HuH-7 (cell line): ENCODE measurements at places on chromosomes 6 and 20.

DNA sequence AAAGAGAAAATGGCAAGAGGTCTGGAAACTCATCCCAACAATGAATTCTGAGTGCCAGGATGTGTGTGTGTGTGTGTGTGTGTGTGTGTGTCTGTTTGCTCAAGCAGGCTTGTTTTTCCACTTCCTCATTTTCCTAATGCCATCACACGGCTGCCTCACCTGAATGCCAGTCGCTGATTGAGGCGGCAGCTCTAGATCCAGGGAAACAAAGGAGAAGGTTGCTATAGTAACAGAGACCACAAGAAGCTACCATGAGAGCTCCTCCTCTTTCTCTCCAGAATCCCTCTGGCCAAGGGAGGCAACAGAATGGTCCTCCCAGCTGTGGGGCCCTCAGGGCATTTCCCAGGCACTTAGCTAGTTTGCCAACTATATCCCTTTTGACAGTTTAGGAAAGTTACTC is 241.1 kb upstream of the TSHZ2 start:
- DNase-seq: no peak

DNA sequence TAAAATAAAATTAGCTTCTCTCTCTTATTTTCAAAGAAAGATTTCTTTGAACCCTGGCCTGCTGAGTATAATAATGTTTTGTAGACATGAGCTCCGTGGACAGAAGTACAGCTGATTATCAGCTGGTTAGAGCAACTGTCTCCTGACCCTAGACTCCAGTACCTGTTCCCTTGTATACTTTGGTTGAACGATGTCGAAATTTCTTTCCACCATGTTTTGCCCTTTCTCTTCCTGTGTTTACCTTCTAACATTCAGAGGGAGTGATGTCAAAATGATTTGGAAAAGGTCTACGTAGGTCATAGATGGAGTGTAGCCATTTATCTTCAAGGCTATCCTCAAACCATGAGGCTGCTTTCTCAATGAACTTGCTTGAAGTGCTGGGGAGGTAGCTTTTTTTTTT is 16.8 kb upstream of the ADTRP start:
- DNase-seq: peak; percentile 26

- DNase-seq: no peak
These were observed 180.0 kb downstream of the TMEM242 start for GRCh38 chr6:157143171-157143889.

GRCh38 chr6:81613606-81614005 is 138.9 kb downstream of the TENT5A start:
- DNase-seq: no peak

DNA sequence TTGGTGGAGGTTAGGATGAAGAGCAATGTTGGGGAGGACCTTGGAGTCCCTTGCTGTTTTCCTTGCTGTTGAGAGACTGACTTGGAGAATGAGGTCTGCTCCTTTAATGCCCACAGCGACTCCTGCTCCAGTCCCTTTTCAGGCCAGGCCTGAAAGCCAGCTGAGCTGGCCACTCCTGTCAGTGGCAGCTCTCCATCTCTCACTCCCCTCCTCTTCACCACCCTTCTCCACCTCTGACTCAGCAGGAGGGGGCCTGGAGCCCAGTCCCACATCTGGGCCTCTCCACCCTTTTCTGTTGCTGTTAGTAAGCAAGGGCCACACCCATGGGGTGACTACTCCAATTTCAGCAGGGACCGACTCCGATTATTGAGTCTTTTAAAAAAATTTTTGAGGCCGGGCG is 2.2 kb downstream of the SNX21 start:
- DNase-seq: no peak

- DNase-seq: no peak
These were observed 9.9 kb upstream of the ID4 start for GRCh38 chr6:19827247-19827646.

GRCh38 chr20:10661261-10661660 is 12.5 kb downstream of the JAG1 start:
- no peak for DNase-seq

GRCh38 chr20:19271879-19272651 is 59.6 kb downstream of the SLC24A3 start:
- no peak for DNase-seq

DNA sequence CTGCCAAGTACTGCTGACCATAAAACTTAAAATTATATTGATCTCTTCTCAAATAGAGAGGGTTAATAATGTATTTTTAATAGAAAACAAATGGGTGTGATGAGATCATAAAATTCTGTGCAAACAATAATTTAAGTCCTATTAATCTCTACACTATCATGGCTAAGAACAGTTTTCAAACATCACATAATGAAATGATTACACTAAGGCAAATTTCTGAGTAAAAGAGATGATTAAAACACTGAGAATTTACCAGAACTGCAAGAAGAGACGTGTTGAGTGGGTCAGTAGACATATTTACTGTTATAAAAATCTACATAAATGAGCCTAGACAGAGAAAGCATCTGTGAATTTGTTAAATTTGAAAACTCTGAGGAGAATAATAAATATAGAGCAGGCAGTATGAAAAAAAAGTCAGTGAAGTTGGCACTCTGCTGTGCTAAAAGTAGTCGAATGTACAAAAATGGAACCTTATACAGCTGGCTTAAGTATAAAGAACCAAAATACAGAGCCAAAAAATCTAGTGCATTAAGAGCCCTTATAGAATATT is 302.6 kb upstream of the MANEA start:
- DNase-seq: no peak

- no peak for DNase-seq
These were observed 144.3 kb upstream of the ZNF184 start for GRCh38 chr6:27617046-27617687.

DNA sequence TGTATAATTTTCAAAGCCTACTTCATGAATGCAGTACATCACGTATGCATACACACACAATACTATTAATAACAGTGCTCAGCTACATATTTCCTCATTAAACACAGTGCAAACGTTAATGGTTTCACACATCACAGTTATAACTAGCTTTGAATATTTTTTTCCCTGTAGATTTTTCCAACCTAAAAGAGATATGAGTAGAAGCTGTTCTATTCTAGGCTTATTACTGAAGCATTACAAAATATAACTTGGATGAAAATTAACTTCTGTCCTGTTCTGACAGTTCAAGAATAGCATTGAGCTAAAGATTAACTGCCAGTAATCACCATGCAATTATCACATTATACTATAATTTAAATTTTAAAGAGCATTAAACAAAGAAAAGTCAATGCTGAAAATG is 6.2 kb downstream of the LMBRD1 start:
- no peak for DNase-seq

- no peak for DNase-seq
These were observed 88.2 kb downstream of the KCNB1 start for GRCh38 chr20:49394264-49394663.
